IPS DF 6.9 (cell line): ENCODE measurements at places on chromosomes 7 and 10.

GRCh38 chr10:69956741-69957230, 95.9 kb upstream of the MACROH2A2 start:
- DNase-seq = no peak

- no peak for DNase-seq
Measured at GRCh38 chr7:123824754-123825067, 20.3 kb upstream of the HYAL4 start.

DNA sequence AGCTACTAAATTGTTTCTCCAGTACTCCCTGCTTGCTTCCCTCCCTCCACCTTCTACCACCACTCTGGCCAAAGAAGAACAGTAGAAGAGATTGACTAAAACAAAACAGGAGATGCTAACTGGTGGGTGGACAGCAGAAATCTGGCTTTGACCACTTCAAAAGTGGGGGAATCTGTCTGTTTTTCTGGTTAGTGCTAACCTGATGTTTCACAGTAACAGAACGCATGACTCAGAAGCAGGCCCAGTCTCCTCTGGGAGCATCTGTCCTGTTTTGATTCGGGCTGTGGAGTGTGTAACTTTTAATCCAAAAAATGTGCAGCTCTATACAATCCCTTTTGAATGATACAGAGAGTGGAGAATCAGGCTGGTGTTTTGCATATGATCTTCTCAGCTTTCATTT, 32.7 kb upstream of the ZNF438 start:
- no peak for DNase-seq

DNA sequence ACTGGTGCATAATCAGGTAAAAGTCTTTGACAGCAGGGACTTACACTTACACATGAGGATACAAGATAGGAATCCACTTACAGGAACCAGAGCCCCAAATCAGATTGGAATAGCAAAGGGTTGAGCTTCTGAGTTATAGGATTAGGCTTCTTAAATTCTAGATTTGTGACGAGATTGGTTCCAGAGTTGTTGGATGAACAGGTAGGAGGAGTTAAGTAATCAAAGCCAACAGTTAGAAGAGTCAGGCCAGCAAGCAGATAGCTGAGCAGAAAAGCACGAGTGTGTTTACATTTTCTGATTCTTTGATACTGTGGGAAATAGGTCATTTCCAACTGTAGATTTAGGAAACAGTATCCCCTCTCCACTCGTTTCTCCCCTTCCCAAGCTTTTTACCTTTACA, 167.0 kb downstream of the MDFIC start:
- DNase-seq = no peak

DNA sequence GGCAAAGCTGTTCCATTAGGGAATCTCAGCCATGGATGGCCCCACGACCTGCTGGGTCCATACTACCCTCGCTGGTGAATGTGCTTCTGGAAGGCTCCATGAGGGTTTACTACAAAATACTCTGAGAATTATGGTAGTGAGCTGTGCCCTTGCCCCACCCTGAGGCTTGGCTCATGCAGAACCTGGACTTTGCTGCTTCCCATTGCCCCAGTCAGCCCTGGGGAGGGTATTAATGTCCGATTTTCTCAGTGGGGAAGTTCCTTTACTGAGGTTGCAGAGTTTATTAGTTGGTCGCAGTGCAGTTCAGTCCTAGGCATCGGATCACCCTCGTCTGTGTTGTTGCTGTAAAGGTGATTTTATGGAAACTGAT, 310.1 kb downstream of the WDR37 start:
- DNase-seq = no peak

- no peak for DNase-seq
Measured at GRCh38 chr10:2509081-2509531, 558.2 kb upstream of the PFKP start.

- DNase-seq = no peak
Measured at GRCh38 chr10:21989453-21990154, 13.9 kb downstream of the DNAJC1 start.

DNA sequence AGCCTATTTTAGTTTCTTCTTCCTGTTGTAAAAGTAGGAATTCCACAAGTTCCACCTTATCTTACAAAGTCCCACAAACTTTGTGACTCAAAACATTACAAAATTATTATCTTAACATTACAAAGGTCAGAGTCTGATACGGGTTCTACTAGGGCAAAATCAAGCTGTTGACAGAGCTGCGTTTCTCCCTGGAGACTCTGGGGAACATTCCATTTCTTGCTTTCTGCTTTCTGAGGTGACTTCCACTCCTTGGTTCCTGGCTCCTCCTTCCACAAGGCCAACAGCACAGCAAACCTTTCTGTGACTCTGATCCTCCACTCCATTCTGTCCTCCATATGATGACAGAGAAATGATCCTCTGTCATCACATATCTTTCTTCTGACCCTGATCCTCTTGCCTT, 10.6 kb downstream of the OR2F1 start:
- DNase-seq = no peak

DNA sequence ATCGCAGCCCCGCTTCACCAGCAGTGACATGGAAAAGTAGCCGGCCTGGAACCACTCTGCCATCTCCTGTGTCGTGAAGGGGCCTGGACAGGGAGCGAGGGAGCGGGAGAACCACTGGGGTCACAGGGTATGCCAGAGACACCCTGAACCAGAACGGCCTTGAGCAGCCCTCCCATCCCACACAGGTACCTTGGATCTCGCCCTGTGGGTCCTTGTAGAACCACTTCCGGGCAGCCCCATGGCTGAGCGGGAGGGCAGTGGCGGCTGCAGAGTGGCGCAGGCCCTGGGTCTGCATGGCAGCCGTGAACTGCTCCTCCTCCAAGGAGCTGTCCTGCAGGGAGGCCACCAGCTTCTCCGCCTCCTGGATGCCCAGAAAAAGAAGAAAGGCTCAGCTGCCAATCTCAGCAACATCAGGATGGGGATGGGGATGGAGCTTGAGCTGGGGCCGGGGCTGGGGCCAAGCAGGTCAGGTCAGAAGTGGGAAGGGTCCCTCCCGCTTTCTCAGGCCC, 9.5 kb downstream of the GIGYF1 start:
- no peak for DNase-seq

DNA sequence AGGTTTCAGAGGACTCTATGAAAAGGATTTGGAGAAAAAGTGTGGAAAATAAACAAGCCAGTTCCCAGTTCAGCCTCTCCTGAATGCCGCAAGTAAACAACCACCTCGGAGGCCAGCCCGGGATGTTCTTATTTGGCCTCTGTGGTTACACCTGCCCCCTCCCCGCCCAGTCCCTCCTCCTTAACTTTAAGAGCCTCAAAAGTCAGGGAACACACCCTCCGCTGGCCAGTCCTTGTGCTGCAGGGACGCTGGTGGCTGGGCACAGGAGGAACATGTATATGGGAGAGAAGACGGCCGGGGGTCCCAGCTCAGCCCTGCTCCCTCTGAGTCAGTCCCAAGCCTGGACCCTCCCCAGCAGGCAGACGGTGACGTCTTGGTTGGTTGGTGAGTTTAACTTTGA, 6.1 kb downstream of the CHST3 start:
- no peak for DNase-seq

DNA sequence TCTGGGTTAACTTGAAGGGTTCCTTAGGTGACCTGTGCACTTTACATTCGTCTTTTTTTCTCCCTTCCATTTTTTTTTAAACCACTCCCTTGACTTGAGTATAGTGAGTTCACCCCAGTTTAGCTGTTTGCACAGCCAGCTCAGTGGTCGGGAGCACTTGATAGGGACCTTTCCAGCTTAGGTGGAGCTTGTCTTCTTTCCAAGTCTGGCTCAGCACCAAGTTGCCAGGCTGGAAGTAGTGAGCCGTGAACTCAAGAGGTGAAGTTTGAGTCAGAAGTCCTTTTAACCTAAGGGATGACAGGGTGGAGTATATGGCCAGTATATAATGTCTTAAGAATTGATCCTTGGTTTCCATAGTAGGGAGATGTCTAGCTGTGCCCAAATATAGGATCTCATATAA, 7.2 kb downstream of the DNAH11 start:
- no peak for DNase-seq

- no peak for DNase-seq
Measured at GRCh38 chr7:96090756-96091155, 231.1 kb downstream of the SLC25A13 start.

DNA sequence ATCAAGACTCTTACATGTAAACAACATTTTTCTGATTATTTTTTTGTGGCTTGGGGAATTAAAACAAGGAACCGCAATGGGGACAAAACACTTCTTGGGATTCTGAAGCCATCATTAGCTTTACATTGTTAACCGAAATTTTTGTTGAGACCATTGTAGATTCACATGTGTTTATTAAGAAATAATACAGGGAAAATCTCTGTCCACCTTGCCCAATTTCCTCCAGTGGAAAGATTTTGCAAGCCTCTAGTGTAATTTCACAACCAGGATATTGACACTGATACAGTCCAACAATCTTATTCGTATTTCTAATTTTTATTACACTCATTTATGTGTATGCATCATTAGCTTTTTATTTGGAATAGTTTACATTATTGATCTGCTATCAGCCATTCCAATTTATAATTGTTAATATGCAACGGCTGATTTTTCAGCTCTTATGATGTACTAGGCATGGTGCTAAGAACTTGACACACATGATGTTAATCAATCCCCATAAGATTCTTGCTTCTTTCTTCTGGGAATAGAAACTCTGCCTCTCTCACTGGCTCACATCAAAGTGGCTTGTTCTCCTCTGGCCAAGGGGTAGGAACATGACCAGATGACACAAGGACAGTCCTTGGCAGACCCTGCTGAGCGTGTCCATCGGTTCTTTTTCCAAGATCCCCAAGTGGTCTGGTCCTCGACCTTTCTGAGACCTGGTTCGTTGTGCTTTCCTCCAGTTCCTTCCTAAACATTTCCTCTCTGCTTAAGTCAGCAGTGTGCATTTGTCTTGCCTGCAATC, 137.6 kb downstream of the ADAM12 start:
- DNase-seq = no peak

- DNase-seq = no peak
Measured at GRCh38 chr7:97971990-97972943, 17.7 kb downstream of the OCM2 start.

GRCh38 chr10:97887399-97887798, 37.8 kb downstream of the GOLGA7B start:
- DNase-seq = no peak

- no peak for DNase-seq
Measured at GRCh38 chr10:69353977-69354635, 62.6 kb downstream of the TACR2 start.

DNA sequence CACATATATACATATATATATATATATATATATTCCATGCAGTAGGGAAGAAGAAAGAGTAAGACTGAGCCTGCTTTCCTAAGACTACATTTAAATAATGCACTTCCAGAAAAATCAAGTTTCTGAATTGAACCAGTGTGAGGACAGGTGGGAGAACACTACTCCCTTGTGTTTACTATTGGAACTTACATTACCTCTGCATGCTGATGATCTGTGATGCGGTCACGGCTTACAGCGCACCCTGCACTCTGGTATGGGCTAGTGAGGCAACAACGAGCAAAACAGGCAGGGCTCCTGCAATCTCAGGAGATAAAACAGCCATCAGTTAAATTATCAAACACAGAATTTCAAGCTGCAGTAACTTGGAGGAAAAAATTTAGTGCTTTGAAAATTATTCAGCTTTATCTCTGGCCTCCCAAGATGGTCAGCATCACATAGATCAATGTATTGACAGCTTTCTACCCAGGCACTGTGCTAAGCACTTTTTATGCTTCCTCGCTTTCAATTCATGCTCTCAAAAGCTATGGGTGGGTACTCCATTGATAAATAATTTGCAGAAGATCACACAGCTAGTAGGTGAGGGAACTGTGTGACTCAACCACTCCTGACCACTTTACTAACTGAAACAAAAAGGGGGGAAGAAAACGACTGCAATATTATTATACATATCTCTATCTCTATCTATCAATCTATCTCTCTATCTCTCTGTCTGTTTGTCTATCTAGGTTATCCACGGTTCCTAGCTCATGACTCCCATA, 20.5 kb upstream of the SLC16A12 start:
- no peak for DNase-seq

DNA sequence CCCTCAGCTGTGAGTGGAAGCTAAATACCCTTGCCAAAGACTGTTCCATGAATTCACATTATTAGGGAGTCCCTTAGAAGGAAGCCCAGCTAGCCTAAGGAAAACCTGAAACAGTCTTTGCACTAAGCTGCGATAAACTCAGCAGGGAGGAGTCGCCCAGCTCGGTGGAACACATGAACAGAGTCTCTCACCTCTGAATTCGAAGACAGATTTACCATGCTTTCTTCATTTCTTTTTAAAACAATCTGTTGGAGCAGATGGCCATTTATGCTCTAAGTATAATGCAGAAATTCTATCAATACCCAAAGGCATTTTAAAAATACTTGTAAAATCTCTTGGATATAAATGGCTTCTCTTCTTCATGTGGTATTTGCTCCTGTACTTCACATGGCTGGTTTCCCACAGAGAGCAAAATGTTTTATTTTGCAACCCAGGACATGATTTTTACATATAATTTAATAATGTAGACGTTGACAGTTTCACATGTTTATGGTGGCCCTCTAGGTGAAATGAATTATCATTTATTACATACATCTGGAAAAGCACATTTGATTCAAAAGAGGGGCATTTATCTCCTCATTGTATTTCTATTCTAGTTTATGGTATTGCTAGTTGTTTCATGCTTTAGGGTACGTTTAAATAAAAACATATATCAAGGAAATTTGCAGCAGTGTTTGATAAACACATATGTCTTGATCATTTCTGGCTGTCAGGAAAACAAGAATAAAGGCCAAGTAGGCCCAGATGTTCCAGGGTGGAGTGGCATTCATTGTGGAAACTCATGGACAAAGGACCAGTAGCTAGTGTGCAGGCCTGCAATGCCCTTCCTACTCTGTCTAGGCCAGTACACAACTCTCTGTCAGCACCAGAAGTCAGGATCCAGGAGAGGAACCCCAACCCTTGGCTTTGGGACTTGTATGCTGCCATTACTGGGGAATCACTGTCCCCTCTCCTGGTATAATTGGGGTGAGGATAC, 52.2 kb downstream of the LRGUK start:
- no peak for DNase-seq

DNA sequence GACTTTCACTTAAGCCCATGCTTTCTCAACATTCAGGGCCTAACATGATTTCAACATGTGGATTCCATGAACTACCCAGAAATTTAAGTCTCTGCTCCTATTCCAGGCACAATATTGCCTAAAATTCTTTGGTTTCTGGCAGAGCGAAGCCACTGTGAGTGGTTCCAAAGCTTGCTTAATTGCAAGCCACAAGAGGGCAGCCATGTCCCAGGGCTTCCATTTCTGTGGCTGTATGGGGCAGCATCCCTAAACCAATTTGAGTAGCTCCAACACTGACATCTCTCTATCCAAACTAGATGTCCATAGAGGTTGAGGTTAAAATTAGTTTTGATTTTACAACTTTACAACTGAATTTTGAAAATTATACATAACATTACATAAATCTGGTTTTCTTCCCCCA, 56.3 kb upstream of the MDFIC start:
- DNase-seq = peak; percentile 48

- DNase-seq = no peak
Measured at GRCh38 chr10:88033385-88033784, 170.0 kb downstream of the PTEN start.

DNA sequence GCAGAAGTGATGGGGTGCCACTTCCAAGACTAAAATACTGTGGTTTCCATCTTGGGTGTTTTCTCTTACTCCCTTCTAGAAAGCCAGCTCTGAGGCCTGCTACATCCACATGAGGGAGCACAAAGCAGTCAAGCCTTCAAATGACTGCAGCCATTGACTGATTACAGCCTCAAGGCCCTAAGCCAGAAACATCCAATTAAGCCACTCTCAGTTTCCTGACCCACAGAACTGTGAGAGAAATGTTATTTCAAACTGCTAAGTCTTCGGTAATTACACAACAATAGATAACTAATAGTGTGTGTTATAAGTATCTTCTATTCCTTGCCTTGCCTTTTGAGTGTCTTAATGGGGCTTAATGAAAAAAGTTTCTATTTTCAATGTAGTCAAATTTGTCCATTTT, 24.8 kb downstream of the BRAF start:
- no peak for DNase-seq

- DNase-seq = no peak
Measured at GRCh38 chr10:60980997-60981396, 37.0 kb upstream of the RHOBTB1 start.
